Stimulated activated naive CD4-positive, alpha-beta T cell treated with Interleukin-2 at 50 U/mL for 16 hours (primary cell): ENCODE measurements at places on chromosomes 16 and 17.

DNA sequence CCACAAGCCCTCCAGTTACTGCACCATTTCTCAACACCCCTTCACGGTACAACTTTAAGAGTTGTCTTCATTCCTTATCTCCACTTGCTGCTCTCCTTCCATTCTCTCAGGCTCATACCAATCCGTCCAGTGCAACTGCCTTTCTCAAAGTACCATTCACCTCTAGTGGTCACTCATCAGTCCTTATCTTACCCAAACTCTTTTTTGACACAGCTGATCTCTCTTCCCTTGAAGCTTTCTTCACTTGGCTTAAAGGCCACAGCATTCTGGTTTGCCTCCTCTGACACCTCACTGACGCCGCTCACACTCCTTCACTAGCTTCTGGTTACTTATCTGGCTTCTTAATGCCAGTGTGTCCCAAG is 24.9 kb downstream of the UBE2G1 start:
- no peak for DNase-seq

DNA sequence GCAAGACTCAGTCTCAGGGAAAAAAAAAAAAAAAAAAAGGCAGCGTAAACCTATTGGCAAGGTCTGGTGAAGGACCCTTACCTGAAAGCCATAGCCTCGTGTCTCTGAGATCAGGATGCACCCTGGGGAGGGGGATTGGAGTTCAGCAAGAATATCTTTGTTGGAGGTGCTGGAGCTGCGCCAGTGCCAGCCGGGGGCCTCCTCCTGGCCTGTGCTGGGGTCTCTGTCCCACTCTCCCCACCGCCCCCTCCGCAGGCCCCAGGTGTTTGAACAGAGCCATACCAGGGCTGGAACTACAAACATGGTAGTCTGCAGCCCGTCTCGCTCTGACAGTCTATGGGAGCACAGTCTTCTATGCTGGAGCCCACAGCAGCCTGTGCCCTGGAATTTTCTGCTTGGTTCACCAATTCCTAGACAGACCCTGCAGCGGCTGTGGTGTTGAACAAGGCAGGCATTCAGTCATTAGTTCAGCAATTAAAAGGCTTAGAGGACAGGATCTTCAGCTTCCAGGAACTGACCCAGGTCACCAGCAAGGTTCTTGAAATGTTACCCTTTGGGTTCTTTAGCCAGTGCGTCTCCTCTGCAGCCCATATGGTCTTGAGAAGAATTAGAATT is 42.2 kb upstream of the KIFC3 start:
- no peak for DNase-seq

DNA sequence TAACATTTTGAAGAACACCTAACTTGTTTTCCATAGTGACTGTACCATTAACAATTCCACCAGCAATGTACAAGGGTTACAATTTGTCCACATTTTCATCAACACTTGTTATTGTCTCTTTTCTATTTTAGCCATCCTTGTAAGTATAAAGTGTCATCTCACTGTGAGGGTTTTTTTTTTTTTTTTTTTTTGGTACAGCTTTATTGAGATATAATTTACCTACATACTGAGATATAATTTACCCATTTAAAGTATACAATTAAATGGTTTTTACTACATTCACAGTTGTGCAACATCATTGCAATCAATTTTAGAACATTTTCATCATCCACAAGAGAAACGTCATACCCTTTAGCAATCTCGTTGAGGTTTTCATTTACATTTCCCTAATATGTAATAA is 17.9 kb upstream of the TMIGD1 start:
- DNase-seq, result no peak

DNA sequence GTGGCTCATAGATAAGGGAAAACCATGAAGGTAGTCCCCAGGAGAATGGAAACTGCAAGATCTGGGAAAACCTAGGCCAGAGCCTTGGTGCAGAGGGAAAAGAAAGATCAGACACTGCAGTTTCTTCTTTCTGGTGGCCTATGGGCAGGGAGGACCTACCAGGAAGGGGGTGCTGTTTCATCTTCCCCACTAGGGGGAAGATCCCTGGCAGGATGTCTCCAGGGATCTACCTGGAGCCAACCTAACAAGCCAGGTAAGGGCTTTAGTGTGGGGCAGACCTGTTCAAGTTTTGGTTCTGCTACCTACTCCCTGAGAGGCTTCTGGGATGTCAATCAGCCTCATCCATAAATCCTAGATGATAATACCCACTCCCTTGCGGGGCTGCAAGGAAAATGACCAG is 21.4 kb downstream of the TOM1L2 start:
- no peak for DNase-seq

- no peak for DNase-seq
Measured at GRCh38 chr17:1943436-1943831, 81.7 kb downstream of the RTN4RL1 start.

DNA sequence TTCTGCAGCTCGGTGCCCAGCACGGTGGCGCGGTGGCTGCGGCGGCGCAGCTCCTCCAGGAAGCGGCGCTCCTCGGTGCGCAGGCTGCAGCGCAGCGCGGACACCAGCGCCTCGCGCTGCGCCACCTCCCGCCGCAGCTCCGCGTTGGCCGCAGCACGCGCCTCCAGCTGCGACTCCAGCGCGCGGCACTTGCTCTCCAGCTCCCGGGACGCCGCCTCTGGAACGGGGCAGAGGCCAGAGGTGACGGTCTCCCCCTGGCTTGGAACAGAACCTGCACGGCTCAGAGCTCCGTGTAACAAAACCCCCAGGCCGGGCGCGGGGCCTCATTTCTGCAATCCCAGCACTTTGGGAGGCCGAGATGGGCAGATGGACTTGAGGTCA is 13.2 kb upstream of the CLUH start:
- DNase-seq, result peak; percentile 12

- no peak for DNase-seq
Measured at GRCh38 chr16:47895146-47895545, 260.6 kb downstream of the ABCC12 start.

- no peak for DNase-seq
Measured at GRCh38 chr17:50517504-50518383, 9.5 kb downstream of the MYCBPAP start.

GRCh38 chr17:36048066-36048465 is 16.0 kb upstream of the CCL18 start:
- no peak for DNase-seq

DNA sequence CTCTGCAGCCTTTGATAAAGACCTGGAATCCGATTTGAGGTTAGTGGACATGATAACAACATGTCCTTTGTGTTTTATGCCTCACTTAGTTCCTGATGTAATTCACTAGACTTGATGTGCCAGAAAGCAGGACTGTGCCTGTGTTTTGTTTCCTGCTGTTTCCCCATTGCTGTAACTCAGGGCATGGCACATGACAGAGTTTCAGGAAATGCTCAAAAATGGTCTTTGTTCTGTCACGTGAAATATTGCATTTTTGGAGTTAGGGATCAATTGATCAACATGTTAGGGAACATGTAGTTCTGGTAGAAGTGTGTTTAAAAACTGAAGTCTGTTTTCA is 32.8 kb downstream of the DHX38 start:
- no peak for DNase-seq

GRCh38 chr17:56130631-56131030 is 22.6 kb upstream of the ANKFN1 start:
- no peak for DNase-seq

GRCh38 chr17:21132428-21132827 is 5.7 kb downstream of the DHRS7B start:
- DNase-seq, result no peak
